ENCODE measurements at places on chromosomes 7 and 10.

DNA sequence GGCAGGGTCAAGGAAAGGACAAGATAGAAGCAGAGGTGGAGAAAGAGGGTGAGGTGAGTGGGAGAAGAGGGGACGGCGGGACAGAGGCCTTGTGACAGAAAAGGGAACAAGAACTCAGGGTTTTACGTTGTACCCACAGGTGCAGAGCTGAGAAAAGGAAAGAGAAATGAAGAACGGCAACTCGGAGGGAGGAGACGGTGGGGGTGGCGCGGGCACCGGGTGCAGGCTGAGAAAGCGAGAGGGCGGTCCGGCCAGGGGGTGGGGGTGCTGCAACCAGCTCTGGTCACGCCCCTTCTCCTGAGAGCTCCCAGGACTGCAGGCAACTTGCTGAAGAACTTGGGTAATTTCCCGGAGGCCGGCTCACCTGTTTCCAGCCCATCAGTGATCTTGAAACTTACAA lies 65.3 kb downstream of the CARD11 start:
- DNase-seq = no peak

GRCh38 chr10:97522937-97523336 lies 24.2 kb downstream of the UBTD1 start:
- DNase-seq = no peak

GRCh38 chr7:37054624-37055241 lies 330.4 kb upstream of the AOAH start:
- DNase-seq = no peak

GRCh38 chr7:129840757-129841156 lies 112.0 kb downstream of the UBE2H start:
- peak; percentile 86 for DNase-seq

DNA sequence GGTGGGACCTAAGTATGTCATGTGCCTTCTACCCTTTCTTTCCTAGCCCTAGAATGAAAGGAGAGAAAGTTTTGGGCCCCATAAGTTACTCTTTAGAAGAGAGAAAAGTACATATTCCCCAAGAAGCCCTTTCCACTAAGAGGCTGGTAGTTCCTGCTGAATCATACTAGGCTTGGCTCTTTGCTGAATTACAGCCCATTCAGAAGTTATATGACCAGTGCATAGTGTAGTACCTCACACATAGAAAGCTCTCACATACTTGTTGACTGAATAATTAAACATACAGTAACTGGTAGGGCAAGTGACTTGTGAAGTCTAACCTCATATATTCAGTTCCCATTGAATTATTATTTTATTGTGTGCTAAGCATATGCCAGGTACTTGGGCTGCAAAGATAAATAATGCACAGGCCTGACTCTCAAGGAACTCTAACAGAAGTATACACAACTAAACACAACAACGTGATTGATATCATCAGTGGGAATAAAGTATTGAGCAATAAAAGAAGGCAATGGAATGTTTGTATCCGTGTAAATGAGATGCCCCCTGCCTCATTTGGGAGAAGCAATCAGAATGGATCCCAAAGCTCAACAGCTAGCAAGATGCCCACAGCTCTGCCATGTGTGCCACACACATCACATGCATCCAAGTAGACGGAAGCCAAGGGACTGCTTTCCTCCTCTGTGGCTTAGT lies 38.9 kb upstream of the UBN2 start:
- DNase-seq = no peak

DNA sequence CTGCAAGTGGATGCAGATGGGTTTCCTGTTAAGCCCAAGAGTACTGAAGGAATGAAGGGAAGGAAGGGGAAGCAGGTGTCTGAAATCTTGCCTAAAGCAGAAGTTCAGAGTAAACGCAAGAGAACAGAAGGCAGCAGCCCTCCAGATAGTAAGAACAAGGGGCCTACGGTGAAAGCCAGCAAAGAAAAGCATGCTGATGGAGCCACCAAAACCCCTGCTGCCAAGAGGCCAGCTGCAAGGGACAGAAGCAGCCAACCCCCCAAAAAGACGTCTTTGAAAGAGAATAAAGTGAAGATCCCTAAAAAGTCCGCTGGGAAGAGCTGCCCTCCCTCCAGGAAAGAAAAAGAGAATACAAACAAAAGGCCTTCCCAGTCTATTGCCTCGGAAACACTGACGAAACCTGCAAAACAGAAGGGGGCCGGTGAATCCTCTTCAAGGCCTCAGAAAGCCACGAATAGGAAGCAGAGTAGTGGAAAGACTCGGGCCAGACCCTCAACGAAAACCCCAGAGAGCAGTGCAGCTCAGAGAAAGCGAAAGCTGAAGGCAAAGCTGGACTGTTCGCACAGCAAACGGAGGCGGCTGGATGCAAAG lies 152.5 kb downstream of the LCOR start:
- no peak for DNase-seq

DNA sequence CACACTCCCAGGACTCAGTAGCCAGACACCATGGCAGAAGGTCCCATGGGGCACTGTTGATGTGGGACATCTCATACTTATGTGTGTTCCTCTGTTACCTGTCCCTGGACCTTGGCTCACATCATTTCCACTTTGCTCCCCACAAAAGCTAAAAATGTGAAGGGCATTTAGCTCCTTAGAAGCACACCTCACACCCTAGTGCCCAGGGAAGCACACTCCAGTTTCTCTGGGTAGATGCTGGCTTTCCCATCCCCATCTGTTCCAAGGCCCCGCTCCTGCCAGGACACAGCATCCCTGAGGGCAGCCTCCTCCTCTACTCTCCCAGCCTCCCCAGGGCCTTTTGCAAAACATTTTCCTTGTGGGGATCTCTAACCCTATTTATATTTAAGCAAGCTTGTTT lies 572.4 kb upstream of the MGMT start:
- DNase-seq = no peak

GRCh38 chr7:2478800-2479199 lies 2.6 kb upstream of the GRIFIN start:
- DNase-seq = no peak

DNA sequence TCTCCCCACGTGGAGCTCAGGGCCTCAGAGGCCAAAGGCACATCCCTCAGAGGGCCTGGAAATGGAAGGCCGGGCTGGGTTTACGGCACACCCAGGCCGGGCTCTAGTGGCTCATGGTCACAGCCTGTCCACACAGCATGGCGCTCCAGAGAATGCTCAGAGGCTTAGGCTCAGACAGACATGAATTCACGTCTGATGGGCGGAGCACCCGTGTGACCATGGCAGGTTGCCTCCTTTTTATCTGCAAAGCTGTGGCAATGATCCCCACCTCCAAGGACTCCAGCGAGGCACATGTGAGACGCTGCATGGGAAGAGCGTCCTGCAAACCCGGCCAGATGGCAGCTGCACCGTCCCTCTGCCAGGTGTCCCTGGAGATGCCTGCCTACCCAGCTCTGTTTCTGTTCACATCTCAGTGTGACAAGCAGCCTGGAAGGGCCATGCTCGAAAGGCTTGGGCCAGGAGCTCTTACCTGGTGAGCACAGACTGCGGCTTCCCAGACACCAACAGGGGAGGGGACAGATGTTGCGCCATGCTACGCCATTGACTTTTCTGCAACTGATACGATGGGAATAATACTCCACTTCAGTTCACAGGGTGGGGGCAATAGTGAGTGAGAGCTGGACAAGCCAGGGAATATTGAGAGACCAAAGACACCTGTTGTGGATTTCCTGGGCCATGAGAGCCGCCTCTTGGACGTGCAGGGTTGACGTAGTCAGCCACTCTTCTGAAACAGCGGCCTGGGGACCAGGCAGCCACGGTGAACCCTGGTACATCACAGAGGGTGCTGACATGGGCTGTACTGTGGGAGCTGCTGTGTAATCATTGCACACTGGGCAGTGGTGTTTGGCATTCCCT lies 34.4 kb upstream of the FAM20C start:
- no peak for DNase-seq

GRCh38 chr7:123355576-123356190 lies 155.9 kb upstream of the SLC13A1 start:
- no peak for DNase-seq

DNA sequence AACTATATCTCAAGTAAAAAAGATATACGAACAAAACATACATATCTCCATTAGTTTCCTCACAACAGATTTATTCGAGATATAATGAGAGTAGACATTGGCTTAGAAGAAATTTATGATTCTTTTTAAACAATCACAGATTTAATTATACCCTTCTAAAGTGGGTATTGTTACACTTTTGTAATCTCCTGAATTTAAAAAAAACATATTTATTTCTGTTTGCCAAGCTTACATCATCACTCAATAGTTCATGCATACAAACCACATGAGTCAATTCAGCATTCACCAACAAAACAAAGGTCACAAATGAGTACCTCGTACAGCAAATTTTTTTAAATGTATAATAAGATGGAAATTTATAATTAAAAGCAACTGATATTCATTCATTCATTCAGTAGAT lies 17.6 kb downstream of the LRRN3 start:
- DNase-seq = peak; percentile 41

DNA sequence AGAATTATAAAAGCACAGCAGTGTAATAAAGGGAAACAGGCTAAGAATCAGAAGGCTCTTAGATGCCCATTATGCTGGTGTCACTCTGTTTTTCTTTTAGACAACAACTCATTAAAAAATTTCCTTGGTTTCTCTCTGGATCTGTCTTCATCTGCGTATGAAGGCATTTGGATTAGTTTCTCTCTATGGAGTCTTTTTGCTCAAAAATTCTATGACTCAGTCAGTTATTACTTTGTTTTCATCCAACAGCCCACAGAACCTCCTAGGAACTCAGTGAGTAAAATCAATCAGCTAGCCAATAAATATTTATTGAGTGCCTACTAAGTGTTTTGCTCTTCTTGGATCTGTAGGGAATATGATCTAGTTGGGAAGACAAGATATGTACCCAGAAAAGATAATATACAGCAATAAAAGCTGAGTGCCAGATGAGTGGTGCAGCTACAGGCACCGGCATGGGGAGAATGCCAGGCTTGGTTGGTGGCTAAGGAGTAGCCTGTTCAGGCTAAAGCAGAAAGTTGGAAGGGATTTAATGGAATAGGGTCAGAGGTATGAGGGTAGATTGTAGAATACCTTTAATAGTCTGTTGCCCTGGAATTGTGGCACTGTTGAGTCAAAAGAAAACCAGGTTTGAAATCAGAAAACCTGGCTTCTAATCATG lies 156.2 kb downstream of the LRRC4 start:
- DNase-seq = peak; percentile 43

DNA sequence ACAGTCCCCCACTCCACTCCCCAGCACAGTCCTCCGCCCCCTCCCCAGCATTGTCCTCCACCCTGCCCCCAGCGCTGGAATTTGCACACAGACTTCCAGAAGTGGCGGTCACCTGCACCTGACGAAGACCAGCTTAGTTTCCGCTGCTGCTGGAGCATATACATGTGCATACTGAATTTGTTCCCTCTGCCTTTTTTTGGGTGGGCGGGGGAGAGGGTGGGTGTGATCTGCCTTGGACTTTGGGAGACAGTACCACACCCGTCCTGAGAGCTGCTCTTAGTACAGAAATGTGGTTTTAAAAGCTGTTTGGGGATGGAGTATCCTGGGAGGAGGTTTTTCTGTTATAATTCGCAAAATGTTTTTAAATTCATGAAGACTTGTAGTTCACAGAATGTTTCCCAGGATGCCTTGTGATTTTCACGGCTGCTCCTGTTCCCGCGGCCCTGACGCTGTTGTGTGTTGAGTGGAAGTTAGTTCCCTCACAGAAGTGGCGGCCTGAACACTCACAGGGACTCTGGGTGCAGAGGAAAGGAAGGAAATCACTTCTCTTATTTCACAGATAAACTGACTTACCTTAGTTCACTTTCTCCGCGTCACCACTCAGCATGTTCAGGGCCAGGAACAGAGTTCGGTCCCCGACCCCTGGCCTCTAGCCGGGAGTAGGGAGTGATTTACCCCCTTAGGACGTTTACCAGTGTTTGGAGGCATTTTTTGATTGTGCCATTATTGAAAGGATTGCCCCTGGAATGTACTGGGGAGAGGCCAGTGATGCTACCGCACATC lies 18.6 kb downstream of the PFKP start:
- no peak for DNase-seq

DNA sequence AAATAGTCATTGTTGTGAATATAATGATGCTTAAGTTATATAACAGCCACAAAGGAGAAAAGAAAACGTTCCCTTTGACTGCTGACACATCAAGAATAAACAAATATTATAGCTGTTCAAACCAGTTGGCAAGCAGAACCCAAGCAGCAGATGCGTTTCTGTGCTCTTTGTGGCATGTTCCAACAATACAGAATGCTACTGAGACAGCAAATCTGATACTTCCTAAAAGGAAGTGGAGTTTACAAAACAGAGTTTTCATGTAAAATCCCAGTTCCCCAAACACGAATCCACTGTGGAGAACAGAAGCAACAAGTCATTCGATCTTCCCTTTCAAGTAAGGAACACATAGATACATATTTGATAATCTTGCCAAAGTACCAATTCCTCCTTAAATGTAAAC lies 170.9 kb upstream of the ASAH2 start:
- no peak for DNase-seq

GRCh38 chr7:55723621-55723941 lies 139.0 kb downstream of the SEPTIN14 start:
- DNase-seq = no peak

DNA sequence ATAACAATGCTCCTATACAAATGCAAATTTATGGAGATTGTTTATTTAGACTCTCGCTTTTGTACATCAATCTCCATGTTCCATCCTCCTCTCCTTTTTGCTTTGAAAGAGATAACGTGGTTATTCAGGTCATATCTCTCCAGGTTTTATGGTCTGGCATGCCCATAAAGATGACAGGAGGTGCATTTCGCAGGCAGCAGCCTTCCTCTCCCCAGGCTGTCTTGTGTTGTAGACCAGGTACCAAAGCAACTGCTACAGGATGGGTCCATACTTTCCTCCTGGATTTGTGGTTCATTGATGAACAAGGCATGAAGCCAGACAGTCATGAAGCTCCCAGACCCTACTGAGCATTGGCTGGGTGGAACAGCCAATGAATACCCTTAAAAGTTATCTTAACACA lies 400.2 kb upstream of the NPVF start:
- no peak for DNase-seq

- no peak for DNase-seq
Observed at GRCh38 chr7:27107391-27108381, 5.2 kb upstream of the HOXA2 start.

- no peak for DNase-seq
Observed at GRCh38 chr7:5758286-5758685, 23.2 kb downstream of the RNF216 start.
